ENCODE measurements at places on chromosomes 1 and 21.
A peak's percentile ranks its signal among the peaks of the same experiment; 100 is the strongest.

- DNase-seq, result no peak
Measured at GRCh38 chr1:175094626-175095025, 27.0 kb downstream of the TNN start.

DNA sequence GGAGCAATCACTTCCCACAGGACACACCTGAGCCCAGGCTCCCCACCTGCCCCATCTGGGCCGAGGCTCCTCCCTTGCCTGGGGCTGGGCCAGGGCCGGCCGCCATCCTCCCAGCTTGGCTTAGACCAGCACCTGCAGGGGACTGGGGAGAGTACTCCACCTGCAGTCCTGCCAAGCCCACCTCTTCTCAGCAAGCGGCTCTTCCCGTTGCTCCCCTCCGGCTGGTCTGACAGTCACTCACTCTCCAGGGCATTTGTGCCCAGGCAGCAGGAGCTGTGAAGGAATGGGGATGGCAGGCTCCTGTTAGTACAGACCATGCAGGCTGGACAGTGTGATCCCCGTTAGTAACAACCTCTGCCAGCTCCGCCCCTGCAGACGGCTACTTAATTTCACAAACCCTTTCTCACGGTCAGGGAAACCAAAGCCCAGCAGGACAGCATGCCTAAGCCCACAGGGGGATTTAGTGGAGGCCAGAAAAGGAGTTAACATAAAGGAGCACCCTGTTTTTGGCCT is at the start of gene FYB2:
TSS of gene FYB2 (minus strand) at position 18 of the 513 bp plus-strand sequence. CDS start 114 bp downstream, outside the sequence.
- no peak for DNase-seq

DNA sequence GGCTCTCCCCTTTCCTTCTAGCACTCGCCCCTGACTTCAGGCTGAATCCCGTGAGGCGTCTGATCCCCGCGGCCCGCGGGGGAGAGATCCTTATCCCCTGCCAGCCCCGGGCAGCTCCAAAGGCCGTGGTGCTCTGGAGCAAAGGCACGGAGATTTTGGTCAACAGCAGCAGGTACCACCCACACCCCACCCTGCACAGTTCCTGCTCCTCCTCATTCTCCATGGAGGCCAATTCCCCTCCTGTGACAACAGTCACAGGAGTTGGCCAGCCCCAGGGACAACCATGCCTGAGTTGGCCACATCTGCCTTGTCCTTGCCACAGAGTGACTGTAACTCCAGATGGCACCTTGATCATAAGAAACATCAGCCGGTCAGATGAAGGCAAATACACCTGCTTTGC is 20.0 kb downstream of the TMEM81 start:
- DNase-seq, result no peak

- DNase-seq, result no peak
Measured at GRCh38 chr1:204325944-204326343, 33.8 kb downstream of the PLEKHA6 start.

DNA sequence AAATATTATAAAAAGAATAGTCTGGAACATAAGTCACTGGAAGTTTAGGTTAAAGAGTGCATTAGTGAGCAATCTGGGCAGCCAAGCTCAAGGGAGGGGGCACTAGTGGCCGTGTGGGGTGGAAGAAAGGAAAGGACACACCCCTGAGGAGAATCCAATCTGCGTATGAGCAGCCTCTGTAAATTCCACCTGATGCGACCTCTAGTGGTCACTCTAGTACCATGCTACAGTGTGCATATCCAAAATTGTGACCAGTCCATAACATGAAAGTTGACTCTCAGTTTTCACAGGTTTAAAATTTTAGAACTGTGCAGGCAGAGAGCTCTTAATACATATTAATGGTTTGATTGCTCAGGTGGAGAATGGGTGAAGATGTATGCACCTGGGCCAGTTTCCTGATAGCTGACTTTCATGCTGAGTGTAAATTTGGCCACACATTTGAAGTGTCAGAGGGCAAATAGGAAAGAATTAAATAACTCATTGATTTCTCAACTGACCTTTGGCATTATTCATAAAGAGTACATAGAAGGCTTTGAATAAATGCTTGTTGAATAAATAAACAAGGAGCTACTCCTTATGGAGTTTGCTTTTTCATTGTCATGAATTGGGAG is 105.9 kb upstream of the C21orf91 start:
- DNase-seq, result no peak

- DNase-seq, result peak; percentile 26
Measured at GRCh38 chr1:236103646-236104218, 38.6 kb upstream of the GPR137B start.

DNA sequence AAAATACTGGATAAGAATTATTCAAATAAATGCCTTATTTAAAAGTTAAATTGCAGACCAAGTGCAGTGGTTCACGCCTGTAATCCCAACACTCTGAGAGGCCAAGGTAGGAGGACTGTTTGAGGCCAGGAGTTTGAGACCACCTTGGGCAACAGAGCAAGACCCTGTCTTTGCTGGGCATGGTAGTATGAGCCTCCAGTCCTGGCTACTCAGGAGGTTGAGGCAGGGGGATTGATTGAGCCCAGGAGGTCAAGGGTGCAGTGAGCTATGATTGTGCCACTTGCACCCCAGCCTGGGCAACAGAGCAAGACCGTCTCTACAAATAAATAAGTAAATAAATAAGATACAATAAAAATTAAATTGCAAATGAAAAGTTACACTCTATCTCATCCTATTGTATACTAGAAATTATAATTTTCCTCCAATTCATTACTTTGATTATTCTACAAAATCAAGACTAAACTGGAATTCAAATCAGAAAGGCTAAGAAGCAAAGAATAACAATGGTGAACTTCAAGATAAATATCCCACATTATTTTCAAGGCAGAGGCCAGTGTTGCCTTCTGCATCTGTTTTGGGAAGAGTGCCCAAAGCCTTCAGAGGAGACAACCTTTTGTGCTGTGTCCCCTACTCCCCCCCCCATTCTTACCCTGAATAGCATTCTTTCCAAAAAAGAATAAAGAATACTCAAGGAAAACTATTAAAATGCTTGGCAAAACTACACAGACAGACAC is 73.3 kb upstream of the IRF2BP2 start:
- DNase-seq, result no peak

- DNase-seq, result no peak
Measured at GRCh38 chr1:42282024-42282579, 52.9 kb downstream of the FOXJ3 start.

- DNase-seq, result no peak
Measured at GRCh38 chr1:165463978-165464377, 19.1 kb upstream of the RXRG start.

DNA sequence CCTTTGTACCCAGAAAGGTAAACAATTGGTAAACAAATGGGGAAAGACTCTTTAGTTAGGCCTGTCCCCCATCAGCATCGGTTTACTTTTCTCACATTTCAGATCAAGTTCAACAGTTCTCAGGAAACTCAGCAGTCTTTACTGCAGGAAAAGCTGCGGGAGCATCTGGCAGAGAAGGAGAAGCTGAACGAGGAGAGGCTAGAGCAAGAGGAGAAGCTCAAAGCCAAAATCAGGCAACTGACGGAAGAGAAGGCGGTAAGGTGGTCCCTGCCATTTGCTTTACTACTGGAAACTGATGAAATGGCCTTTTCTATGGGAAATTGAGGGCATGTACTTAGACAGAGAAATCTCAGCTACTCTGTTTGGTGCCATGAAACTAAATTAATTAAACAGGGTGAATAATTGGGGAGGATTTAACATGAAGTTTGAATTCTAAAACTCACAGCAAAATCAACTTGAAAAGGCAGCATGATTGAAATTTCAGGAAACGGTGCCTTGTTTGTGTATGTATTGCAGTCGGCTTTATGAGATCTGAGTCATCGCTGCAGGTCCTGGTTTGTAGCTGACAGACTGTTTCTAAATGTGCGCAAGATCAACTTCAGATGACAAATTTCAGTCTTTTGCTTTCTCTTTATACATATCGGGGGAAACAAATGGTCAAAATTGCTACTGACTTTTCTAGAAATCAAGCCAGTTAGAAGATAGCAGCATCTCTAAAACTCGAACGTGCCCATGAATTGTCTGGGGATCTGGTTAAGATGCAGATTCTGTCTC is 67.9 kb upstream of the EFHD2 start:
- no peak for DNase-seq

- no peak for DNase-seq
Measured at GRCh38 chr1:109134423-109134822, 20.5 kb downstream of the ELAPOR1 start.

DNA sequence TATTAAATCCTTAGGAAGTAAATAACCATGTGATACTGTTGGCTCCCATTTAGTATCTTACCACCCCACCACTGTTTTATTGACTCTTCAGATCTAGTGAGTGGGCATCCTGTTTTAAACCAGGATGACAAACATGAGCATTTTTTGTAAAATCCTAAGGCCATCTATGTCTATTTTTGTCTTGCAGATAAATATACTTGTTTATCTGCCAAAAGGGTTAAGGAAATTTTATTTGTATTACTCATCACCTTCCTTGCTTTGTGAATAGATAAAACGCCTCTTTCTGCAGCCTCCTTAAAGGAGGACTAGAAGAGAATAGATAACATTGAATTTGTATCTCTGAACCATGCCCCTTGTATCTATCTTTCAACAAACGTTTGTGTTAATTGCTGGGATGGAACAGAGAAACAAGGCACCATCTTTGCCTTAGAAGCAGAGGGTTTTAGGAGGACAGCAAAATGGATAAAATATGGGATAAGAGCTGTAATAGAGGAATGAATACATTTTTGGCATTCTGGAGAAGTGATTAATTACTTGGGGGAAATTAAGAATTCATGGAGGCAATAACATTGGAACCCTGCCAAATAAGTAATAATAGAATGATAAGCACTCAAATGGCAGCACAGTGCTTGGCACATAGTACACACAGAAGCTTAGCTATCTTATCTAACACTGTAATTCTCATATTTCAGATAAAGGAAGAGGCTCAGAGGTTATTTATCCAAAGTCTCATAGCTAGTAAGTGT is 14.7 kb downstream of the YTHDF2 start:
- no peak for DNase-seq

DNA sequence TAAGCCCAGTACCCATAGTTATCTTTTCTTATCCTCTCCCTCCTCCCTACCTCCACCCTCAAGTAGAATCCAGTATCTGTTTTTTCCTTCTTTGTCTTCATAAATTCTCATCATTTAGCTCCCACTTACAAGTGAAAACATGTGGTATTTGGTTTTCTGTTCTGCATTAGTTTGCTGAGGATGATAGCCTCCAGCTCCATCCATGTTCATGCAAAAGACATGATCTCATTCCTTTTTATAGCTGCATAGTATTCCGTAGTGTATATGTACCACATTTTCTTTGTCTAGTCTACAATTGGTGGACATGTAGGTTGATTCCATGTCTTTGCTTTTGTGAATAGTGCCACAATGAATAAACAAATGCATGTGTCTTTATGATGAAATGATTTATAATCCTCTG is 55.2 kb downstream of the PRKACB start:
- no peak for DNase-seq

- DNase-seq, result no peak
Measured at GRCh38 chr1:38284953-38285352, 238.4 kb upstream of the POU3F1 start.

- DNase-seq, result no peak
Measured at GRCh38 chr1:177620636-177621190, 349.1 kb downstream of the SEC16B start.

DNA sequence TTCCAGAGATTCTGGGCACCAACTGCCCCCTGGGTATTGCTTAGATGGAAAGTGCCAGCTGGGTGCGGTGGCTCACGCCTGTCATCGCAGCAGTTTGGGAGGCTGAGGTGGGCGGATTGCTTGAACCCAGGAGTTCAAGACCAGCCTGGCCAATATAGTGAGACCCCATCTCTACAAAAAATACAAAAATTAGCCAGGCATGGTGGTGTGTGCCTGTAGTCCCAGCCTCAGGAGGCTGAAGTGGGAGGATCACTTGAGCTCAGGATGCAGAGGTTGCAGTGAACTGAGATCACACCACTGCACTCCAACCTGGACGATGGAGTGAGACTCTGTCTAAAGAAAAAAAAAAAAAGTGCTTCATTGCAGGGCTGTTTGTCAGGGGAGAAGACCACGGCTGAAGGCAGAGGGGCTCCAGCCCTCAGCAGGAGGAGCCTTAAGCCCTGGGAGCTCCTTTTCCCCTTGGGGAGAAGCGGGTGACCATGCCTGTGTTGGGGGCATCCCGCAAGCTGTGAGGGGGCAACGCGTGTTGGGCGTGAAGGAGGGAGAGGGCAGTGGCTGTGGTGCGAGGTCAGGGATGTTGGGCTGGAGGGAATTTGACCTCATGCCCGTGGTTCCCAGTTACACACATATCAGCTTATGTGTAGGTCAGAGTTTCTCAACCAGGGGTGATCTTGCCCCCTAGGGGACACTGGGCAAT is 131.5 kb upstream of the VAMP3 start:
- DNase-seq, result no peak

- DNase-seq, result no peak
Measured at GRCh38 chr21:42409366-42409765, 5.7 kb downstream of the UBASH3A start.

- no peak for DNase-seq
Measured at GRCh38 chr1:94608142-94608851, 66.7 kb upstream of the F3 start.

GRCh38 chr1:108592030-108592759 is 32.3 kb downstream of the EEIG2 start:
- DNase-seq, result no peak

DNA sequence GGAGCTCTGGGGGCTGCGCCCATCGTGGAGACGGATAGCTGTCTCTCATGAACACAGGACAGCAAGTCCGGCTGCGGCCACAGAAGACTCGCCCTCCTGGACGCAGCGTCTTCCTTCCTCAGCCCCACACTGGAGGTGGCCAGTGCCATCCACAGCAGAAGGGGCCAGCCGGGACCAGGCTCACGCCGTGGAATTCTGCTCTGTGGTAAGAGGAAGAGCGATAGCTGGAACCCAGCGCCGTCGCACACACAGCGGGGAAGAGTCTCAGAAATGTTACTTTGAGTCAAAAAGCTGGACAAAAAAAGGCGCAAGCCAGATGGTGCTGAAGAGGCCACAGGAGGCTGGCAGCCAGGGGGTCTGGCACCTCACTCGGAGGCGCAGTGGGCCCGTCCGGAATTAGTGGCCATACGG is 113.9 kb upstream of the COL6A1 start:
- no peak for DNase-seq

GRCh38 chr1:67053535-67053784 is 488 bp downstream of the SLC35D1 start:
- DNase-seq, result peak; percentile 19

All from stimulated activated CD8-positive, alpha-beta memory T cell treated with anti-CD3 and anti-CD28 coated beads, Interleukin-4, amount 100 ng/mL, for 24 hours (primary cell).